Upper lobe of right lung (tissue), 1 donor: ENCODE measurements at places on chromosomes 7 and 10.

- H3K4me3 ChIP-seq, result no peak overlapping the region
- H3K4me1 ChIP-seq, result no peaks in the 10 kb centered on the region
- DNase-seq, result no peak
- H3K27me3 ChIP-seq, result no peaks in the 10 kb centered on the region
- no peak overlapping the region for H3K27ac ChIP-seq
These were observed 80.1 kb downstream of the TEX36 start for GRCh38 chr10:125602825-125603224.

- H3K27ac ChIP-seq, result no peak overlapping the region
- no peak overlapping the region for H3K4me3 ChIP-seq
- no peaks in the 10 kb centered on the region for H3K36me3 ChIP-seq
- DNase-seq, result no peak
- no peaks in the 10 kb centered on the region for H3K4me1 ChIP-seq
These were observed 9.9 kb downstream of the ARHGAP22 start for GRCh38 chr10:48594803-48595538.

DNA sequence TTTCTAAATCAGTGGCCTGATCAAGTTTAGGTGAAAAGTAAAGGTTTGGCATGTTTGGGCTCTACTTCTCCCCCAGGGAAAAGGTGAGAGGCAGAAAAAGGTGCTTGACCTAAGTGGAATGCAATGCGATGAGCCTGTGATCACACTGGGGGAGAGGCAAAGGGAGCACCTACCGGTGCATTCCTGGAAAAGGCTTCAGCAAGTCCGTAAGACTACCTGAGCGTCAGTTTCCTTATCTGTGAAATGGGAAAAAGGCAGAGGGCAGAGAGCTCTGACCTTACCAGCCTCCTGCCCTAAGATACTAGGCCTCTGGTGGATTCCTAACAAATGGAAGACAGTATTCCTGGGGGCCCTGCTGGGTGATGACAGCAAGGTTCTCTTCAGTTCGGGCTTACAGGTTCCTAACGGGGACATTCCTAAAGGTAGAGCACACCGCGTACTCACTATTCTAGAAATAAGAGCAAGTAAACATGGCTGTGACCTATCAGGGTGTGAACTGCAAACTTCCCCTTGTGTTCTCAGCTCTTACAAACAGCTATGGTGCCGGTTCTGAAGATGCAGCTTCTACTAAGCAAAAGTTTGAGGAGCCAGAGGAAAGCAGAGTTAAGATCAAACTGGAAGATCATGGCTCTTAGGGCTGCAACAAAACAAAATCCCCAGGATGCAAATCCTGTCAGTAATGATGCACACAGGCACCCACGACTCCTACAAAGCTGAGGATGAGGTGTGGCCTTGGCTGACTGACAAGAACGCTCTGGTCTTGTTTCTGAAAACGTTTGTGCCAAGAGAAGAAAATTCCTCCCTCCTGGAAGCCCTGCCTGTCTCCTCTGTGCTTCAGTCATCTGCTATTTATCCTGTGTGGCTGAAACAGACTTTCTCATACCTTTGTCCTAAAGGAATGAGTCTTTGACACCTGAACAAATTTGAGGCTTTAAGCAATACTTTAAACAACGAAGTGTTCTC, 13.3 kb upstream of the ACSL5 start:
- peak; percentile 76 for DNase-seq
- no peaks in the 10 kb centered on the region for H3K36me3 ChIP-seq
- H3K4me3 ChIP-seq, result no peak overlapping the region

GRCh38 chr10:49552277-49552676, 13.4 kb upstream of the ERCC6 start:
- H3K27ac ChIP-seq, result no peak overlapping the region
- H3K27me3 ChIP-seq, result no peaks in the 10 kb centered on the region
- H3K4me3 ChIP-seq, result no peak overlapping the region
- DNase-seq, result no peak
- no peaks in the 10 kb centered on the region for H3K36me3 ChIP-seq
- H3K4me1 ChIP-seq, result no peaks in the 10 kb centered on the region

- H3K4me3 ChIP-seq, result no peak overlapping the region
- DNase-seq, result no peak
These were observed 22.6 kb downstream of the KCNMA1 start for GRCh38 chr10:77614778-77615625.

DNA sequence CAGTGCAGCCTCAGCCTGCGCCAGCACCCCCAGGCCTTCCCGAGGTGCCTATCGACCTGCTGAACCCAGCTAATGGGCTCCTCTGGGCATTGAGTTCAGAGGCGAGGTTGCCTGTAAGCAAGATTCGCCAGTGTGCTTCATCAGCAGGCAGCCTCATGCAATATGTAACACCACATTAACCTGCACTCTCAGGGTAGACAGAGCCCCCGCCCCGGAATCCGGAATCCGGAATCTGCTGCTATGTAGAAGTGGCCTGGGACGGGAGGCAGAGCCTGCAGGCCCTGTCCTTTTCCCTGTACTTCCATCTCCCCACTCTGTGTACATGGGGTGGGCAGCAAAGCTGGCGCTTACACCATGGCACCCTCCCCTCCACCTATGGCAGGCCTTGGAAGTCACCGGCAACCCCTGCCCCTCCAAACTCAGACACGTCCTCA, 83.9 kb upstream of the RET start:
- H3K27me3 ChIP-seq, result no peaks in the 10 kb centered on the region
- H3K36me3 ChIP-seq, result no peaks in the 10 kb centered on the region
- no peaks in the 10 kb centered on the region for H3K4me1 ChIP-seq
- DNase-seq, result no peak
- H3K4me3 ChIP-seq, result no peak overlapping the region
